NCI-H1417 treated with DMSO at 0.1 percent for 48 hours (cell line): ENCODE measurements at places on chromosomes 13 and 19.

- no peak for DNase-seq
These were observed 86.1 kb upstream of the TM9SF2 start for GRCh38 chr13:99415014-99415650.

DNA sequence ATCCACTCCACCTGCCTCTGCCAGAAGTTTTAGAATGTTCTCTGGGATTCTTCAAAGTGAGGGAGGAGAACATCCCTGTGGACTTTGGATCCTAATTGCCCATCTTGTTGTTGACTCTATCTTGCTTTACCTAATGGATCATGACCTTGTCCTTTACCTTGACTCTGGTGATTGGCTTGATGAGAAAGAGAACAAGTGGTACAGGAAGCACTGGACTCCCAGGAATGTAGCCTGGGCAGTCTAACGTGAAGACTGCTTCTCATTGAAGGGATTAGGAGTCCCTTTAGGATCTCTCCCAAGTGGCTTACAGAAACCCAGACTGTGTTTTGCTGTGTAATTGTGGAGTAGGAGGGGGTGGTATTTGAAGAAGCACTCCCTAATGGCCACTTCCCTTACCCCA lies 63.9 kb downstream of the SLC10A2 start:
- no peak for DNase-seq

- DNase-seq = no peak
These were observed 1.0 kb downstream of the TUBB4A start for GRCh38 chr19:6500837-6501739.

GRCh38 chr19:15248106-15248505 lies 15.9 kb upstream of the EPHX3 start:
- DNase-seq = no peak

- peak; percentile 96 for DNase-seq
These were observed at the start of gene KPNA3 for GRCh38 chr13:49792550-49793324. Gene KPNA3, minus strand, starts transcription at chr13:49792682. Its CDS starts 176 bp downstream, at chr13:49792506.

- DNase-seq = no peak
These were observed 47.8 kb downstream of the FGF14 start for GRCh38 chr13:102354011-102354410.

DNA sequence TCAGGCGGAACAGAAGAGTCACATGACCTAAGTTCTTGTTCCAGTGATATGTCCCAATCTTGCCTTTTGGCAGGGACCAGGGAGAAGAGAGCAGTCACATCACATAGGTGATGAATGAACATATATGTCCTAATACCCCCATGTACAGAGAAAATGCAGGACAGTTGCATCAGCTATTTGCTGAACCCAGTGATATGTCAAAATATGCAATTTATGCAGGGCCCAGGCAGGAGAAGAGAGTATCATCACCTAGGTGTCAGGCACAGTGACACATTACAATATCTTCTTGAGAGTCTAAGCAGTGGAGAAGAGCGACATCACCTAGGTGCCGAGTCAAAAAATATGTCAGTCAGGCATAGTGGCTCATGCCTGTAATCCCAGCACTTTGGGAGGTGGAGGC lies 139.9 kb downstream of the ZNF675 start:
- no peak for DNase-seq

DNA sequence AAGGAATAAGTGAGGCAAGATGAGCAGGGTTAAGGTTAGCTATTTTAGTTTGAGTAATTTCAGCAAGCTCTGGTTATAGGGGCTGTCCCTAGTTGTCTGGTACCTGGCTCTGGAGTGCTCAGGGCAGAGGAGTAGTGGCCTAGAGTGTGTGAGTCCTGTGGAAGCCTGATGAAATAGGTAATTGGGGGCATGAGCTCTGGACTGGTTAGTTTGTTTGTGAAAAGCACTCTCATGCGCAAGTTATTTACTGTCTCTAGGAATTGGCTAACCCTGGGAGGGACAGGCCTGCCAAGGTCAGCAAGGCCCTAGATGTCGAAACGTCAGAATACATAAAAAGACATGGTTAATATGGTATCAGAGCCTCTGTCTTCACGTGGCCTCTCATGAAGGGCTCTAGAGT lies 900.1 kb downstream of the PCDH17 start:
- DNase-seq = no peak

- no peak for DNase-seq
These were observed 131.6 kb downstream of the SOX1 start for GRCh38 chr13:112198396-112199010.

- no peak for DNase-seq
These were observed 412 bp downstream of the IRS2 start for GRCh38 chr13:109785892-109786450.

GRCh38 chr19:54803410-54803809 lies at the start of gene KIR2DL4:
Gene KIR2DL4, plus strand, starts transcription at chr19:54803610. Its CDS starts 42 bp downstream, at chr19:54803652.
- DNase-seq = no peak

- DNase-seq = no peak
These were observed 20.9 kb upstream of the KLF2 start for GRCh38 chr19:16303755-16304154.

GRCh38 chr19:51158474-51159129 lies 16.5 kb downstream of the SIGLEC7 start:
- DNase-seq = no peak

DNA sequence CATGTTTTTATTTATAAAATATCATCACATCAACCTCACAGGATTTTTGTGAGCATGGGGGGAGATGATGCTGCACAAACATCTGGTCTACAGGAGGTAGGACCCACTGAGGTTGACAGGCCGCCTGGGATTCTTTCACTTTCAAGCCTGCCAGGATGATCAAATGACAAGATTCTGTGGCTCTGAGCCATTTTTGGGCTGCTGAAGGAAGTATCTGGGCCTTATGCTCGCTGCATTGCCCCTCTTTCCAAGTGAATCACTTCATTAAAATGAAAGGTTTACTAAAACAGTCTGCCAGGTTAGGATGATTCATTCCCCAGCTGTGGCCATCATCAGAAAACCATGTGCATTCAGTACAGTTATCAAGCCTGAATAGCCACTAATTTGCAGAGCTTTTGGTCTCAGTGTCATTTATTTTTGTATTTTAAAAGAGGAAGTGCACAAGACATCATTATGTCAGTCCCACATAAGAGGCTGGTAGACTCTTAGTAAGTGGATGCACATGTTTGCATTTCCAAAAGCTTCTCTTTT lies 34.4 kb downstream of the STARD13 start:
- no peak for DNase-seq

GRCh38 chr19:58380037-58380661 lies 681 bp downstream of the ZNF837 start:
- DNase-seq = no peak
